ENCODE measurements at places on chromosomes 1 and 21.

DNA sequence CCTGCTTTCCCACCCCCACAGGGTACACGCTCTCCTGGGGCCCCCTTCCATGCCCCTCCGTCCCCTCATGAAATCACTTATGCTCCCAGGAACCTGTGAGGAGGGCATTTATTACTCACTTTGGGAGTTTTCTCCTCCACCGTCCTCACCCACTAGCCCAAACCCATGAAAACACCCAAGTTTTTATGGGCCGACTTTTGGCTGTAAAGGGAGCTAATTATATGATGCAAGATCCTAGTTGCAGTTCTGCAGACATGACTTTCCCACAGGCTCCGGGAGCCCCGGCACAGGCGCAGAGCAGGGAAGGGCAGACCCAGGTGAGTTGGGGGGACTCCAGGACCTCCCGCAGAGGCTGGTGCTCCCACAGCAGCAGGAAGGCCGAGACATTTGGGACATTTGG is 29.7 kb downstream of the EPHA2 start:
- no peak for DNase-seq

DNA sequence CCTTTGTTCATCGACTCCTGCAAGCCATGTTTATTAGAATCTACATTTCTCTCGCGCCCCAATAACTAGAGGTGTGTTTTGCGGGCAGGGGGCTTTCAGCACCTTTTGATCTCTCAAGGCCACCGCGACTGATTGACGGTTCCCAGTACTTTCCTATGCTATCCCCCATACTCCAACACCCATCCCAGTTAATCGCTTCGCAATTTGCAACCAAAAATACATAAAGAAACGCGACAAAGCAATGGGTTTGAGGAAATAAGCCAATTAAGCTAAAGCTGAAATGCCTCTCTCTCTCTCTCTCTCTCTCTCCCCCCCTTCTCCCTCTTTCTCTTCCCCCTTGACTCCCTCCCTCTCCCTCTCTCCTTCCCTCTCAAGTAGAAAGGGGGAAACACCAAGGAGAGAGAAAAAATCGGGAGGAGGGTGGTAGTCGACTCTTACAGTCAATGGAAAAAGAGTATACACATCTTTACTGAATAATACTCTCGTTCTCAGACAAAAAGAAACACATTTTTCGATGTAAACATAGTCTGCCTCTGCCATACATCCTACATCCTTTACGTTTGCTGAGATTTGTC is 128.0 kb upstream of the DPYD start:
- no peak for DNase-seq

- DNase-seq, result no peak
Observed at GRCh38 chr1:9629445-9630201, 21.9 kb upstream of the PIK3CD start.

DNA sequence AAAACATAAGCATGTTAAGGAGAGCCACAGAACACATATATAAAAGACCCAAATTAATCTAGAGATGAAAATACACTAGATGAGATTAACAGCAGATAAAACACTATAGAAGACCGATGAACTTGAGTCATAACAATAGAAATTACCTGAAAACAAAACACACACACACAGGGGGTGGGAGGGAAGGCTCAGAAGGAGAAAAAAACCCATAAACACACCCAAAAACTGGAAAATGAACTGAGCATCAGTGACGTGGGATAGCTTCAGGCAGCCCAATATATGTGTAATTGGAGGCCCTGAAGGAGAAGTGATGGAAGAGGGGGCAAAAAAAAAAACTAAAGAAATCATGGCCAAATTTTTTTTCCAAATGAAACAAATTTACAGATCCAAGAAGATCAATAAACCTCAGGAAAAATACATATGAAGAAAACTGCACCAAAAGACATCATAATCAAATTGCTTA is 11.4 kb downstream of the ALDH9A1 start:
- no peak for DNase-seq

DNA sequence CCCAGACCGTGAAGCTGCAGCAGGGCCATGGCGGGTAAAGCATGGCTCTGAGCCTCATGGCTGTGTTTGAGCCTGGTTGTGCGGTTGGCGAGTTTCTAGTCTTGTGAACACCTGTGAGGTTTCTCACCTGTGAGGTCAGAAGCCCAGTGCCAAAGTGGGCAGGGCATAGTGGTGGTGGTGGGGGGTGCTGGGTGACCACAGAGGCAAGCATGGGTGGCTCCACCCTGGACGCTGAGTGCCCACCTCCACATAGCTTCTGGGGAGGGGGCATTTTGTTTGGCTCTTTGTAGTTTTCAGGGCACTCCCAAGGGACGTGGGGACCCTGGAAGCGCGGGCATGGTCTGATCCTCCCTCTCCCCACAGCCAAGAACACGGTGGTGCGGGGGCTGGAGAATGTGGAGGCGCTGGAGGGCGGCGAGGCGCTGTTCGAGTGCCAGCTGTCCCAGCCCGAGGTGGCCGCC is 91.1 kb downstream of the TRIM11 start:
- no peak for DNase-seq

DNA sequence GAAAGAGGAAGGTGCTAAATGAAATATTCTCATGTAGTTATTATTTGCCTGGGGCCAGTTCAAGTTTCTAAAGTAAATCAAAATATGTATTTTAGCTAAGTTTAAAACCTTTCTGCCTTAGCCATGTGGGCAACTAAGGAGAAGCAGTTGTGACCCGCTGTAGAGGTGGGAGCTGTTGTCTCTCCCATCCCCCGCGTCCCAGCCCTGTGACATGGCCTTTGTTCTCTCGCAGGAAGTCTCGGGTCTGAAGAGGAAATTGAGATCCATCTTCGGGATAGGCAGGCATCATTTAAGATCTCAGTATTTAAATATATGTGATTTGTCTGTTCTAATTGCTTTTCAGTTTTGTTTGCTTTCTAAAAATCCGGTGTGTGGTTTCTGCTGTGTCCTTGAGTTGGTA is 121.5 kb downstream of the CAMTA1 start:
- no peak for DNase-seq

- no peak for DNase-seq
Observed at GRCh38 chr21:15437883-15438282, 291.9 kb upstream of the USP25 start.

GRCh38 chr1:41371630-41372599 is 10.7 kb downstream of the FOXO6 start:
- peak; percentile 88 for DNase-seq

DNA sequence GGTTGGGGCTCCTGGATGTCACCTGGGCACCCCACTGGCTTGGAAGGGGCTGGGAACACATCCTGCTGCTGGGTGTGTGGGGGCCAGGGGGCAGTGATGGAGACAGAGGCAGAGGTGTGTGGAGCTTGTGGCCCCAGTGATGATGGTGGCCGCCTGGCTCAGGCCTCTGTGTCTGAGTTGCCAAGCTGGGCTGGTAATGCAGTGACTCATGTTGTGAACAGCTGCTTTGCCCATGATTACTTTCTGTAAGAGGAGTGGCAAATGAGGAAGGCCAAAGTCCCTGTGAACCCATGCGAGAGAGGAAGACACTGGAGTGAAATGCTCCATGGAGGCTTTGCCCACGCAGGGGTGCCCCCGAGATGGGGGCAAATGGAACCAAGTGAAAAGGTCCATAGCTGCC is 86.8 kb downstream of the KCNJ6 start:
- no peak for DNase-seq

- peak; percentile 33 for DNase-seq
Observed at GRCh38 chr1:1203561-1204424, 2.6 kb downstream of the TNFRSF18 start.

- DNase-seq, result no peak
Observed at GRCh38 chr1:203057911-203058675, 27.7 kb downstream of the MYOG start.

DNA sequence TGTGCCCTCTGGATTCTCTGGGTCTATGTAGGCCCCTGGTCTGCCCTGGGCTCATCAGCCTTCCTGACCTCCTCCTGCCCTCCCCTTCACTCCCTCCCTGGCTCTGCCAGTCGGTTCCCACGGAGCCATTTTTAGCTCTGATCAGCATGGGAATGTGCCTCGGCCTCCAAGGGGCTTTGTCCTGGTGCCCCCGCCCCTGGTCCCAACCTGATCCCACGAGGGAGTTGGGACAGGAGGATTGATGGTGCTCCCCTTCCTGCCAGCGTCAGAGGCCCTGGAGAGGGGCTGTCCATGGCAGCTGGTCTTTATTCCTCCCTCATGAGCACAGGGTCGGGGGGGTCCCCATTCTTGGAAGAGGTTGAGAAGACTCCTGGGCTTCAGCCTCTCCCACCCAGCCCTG is 24.9 kb downstream of the ETNK2 start:
- DNase-seq, result no peak

GRCh38 chr1:116228511-116228910 is 117.3 kb downstream of the MAB21L3 start:
- DNase-seq, result no peak

- DNase-seq, result no peak
Observed at GRCh38 chr1:108636876-108637275, 24.0 kb downstream of the HENMT1 start.

DNA sequence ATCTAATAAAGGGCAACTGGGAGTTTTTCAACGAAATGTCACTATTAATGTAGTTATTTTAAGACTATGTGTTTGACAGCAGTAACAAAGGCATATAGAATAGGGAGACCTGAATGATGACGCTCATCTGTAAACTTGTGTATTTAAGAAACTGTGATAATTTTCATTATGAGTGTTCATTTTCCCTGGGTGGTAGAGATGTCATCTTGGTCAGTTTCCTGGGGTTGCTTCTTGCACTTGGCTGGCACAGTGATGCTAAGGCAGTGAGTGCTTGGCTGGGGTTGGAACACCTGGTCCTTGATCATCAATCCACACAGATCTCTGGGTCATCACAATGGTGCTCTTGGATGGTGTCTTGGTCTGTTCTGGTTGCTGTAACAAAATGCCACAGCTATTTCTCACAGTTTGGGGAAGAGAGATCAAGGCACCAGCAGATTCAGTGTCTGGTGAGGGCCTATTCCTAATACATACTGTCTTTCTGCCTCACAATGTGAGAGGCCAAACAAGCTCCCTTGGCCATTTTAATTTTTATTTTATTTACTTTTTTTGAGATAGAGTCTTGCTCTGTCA is 7.9 kb upstream of the SMYD2 start:
- no peak for DNase-seq

DNA sequence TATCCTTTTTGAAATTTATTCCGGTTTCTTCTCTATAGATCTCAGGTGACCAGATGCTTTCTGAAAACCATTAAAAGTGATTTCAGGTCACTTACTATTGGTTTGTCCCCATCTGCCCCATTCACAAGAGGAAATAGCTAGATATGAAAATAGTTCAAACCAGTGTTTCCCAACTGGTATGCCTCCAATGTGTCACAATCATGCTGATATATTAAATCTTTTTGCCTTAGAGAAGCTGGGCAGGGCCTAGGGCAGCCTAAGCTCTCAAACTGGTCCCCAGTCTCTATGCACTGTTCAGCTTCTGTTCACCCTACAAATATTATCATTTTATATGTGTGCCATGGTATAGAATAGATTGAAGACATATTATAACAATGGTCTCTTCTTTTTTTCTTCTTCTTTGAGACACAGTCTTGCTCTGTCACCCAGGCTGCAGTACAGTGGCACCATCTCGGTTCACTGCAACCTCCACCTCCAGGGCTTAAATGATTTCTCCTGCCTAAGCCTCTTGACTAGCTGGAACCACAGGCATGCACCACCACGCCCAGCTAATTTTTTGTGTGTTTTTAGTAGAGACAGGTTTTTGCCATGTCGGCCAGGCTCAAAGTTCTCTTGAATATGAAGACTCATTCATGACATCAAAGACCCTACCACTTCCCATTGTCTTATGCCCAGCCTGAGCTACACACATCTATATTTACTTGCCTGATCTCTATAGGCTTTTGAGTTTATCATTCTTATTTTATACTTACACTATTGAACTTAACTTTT is 15.7 kb downstream of the PTPN22 start:
- DNase-seq, result no peak

DNA sequence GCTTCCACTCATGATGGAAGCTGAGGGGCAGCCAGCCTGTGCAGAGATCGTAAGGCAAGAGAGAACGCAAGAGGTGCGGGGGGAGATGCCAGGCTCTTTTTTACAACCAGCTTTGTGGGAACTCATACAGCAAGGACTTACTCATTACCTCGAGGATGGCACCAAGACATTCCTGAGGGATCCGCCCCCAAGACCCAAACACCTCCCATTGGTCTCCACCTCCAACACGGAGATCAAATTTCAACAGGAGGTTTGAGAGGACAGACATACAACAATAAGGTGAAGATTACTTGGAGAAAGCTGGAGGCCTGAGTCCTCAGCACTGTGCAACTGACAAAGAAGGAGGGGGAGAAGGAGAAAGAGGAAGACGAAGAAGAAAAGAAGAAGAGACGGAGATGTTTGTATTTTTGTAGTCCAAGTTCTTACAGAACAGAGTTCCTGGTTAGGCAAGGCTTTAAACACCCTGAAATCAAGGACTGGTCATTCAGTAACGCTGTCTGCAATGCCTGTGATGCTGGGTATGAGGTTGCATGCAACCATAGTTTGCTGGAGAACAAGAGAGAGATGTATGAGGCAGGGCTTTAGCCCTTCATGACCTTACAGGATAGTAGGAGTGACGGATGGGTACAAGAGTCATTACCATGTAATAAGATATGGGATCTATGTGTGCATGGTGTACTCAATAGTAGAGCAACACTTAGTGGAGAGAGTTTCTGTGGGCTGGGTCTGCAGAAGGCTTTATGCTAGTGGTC is 19.7 kb upstream of the GALNT2 start:
- no peak for DNase-seq

DNA sequence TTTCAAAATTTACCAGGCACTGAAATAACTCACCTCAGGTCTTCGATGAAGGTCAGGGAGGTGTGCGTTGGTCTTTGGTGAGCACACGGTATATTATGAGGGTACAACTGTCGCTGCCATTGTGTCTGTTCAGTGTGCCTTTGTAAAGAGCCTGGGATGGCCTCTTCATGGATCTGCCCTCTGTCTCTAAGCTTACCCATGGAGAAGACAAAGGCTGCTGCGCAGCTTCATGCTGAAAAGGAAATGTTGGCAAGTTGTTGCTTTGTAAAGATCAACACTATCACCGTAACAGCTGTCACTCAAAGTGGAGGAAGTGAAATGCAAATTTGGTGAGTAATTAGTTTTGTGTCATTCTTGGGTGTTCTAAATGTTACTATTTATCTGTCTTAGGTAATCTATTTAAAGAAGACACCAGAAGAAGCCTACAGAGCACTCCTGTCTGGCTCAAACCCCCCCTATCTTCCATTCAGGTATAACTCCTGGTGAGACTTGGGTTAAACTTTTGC is 71.6 kb downstream of the CDC14A start:
- DNase-seq, result no peak

- DNase-seq, result no peak
Observed at GRCh38 chr21:36456729-36457414, 23.1 kb downstream of the CLDN14 start.

DNA sequence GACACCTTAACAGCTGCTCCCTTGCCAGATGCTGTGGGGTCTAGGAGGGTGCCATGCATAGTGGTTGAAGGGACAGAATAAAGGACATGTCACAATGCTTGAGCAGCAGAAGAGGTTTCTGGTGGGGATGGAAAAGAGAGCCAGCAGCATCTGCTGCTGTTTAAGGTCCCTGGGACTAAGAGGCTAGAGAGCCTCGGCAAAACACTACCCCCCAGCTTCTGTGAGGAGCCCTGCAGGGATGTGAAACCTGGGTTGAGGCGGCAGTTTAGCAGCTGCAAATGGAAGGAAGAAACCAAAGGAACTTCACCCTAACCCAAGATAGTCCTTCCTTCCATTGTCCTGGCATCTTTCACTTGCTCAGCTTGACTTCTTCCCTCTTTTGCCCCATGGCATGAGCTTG is 39.4 kb downstream of the PLXNA2 start:
- no peak for DNase-seq

All from left hindlimb (tissue), 1 donor.